Amygdala (tissue), 56 donors: ENCODE measurements at places on chromosomes 4 and X.
A peak's percentile ranks its signal among the peaks of the same experiment; 100 is the strongest.

GRCh38 chr4:152132776-152133175, 372.0 kb upstream of the GATB start:
- DNase-seq: no peak

- DNase-seq: peak; percentile 47
Observed at GRCh38 chrX:41334363-41335197, 618 bp downstream of the DDX3X start.

DNA sequence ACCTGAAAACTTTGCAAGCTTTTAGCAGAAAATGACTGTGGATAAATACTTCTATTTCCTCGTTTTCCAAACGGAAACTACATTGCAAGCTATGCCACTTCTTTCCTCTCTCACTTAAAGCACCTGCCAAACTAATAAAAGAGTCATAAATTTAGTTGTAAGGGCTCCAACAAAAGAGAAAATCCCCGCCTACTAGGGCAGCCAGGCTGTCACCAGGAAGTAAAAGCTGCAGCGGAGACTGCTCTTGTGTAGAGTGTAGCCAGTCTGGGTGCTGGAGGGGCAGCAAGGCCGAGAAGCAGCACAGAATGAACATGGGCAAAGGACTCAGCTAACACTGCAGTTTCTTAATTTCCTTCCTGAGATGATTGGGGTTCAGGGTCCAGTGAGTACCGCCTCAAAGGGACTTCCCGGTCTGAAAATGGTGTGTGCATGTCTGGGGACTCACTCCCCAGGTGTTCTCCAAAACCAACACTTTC, 89.3 kb upstream of the MAML3 start:
- DNase-seq: no peak

- DNase-seq: no peak
Observed at GRCh38 chr4:83197555-83198235, 83.2 kb upstream of the PLAC8 start.

DNA sequence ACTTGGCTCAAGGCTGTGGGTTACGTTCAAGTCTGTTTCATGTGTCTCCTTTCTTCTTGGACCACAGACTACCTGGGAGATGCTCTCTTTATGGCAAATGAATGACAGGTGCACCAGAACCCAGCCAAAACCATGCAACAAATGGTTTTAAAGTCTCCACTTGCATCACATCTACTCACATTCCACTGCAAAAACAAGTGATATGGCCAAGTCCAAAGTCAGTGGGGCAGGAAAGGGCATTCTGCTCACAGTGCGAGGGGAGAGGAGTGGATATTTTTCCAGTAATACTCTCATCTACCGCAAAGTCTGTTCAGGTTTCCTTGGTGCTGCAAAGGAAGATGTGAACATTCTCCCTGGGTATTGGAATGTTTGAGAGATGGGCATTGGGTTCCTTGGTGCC, 120.5 kb downstream of the UCHL1 start:
- no peak for DNase-seq

GRCh38 chr4:151921386-151921785, 160.6 kb upstream of the GATB start:
- DNase-seq: no peak

DNA sequence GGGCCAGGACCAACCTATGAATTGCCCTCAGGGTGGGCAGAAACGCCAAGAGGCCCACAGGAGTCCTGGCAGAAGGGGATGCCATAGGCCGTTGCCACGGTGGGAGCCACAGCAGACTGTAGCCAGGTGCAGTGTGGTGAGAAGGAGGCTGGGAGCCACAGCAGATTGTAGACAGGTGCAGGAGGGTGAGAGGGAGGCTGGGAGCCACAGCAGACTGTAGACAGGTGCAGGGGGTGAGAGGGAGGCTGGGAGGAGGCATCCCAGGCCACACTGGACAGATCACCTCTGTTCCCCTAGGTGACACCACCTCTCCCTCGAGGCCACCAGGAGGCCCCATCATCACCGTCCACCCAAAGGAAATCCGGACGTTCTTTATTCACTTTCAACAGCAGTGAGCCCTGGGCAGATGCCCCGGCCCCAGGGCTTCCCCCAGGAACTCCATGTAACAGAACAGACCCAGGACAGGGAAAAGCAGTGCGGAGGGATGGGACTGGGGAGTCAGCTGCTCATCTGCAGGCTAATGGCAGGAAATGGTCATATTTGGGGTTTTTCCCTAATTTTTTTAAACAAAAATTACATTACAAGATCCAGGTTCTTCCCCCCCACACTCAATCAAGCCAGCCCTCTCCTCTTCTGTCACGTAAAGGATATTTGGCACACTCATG, 19.5 kb upstream of the MRFAP1 start:
- no peak for DNase-seq

GRCh38 chrX:69109706-69110105, 55.5 kb downstream of the PJA1 start:
- DNase-seq: no peak

GRCh38 chrX:75076429-75076828, 79.7 kb downstream of the ABCB7 start:
- no peak for DNase-seq
